CD14-positive monocyte (primary cell): ENCODE measurements at places on chromosomes 7 and 10. TPM values are rescaled to one million over a fixed set of nuclear protein-coding genes. Genes with fewer than 3 reads are reported as not detected.

The CALN1 gene
- polyA plus RNA-seq: under 0.01 TPM in 1 of 2 replicates, not detected in the other

The TAS2R3 gene
- not detected for polyA plus RNA-seq

DNA sequence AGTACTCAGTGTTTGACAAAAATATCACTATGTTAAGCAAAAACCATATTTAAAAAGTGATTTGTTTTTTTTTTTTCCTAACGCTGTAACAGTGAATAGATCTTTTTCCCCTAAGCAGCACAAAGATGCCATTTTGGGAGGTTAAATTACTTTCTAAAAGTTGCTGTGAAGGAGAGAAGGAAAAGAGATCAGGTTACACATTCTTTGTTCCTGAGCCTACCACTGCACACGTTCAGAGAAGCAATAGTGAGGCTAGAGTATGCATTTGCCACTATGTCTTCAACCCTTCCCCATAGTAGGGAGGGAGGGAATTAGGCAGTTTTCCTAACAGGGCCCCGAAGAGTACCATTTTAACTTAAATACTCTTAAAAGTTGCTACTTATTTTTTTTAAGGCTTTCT is 38.9 kb downstream of the BMPR1A start:
- no peak for DNase-seq

The H2BK1 gene
- polyA plus RNA-seq: not detected

The ZNF862 gene
- 2.7 TPM for polyA plus RNA-seq

- no peak for DNase-seq
Measured at GRCh38 chr7:54907981-54908380, 110.8 kb upstream of the EGFR start.

DNA sequence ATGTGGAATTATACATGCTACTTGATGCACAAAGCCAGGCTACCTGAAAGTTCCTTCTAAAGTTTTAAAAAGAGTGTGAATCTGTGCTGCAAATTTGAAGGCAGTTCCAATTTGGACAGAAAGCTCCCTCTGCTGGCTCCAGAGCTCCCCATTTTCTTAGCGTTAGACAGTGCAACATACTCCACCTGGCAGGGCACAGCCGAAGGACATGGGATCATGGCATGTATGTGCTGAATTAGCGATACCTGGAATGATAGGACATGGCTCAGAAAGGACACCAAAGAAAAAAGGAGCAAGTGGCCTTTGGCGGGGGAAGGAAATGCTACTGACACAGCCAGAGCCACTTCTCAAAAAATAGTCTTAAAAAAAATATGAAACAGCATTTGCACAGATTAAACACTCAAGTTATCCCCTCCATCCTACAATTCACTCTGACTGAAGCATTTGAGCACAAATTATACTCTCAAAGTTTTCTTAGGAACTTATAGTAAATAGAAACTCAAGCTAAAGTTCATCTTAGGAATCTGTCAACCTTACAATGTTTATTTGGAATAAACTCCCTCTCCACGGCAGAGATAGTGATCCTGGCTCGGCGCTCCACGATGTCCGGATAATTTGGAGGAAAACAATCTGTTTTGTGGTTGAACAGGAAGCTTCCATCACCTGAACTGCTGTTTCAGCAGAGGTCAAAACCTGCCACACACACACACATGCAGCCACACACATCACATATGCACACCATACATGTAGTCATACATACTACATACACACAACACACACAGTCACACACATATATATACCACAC is 80.0 kb downstream of the C7orf25 start:
- DNase-seq: no peak

The PDE6C gene
- not detected for polyA plus RNA-seq

DNA sequence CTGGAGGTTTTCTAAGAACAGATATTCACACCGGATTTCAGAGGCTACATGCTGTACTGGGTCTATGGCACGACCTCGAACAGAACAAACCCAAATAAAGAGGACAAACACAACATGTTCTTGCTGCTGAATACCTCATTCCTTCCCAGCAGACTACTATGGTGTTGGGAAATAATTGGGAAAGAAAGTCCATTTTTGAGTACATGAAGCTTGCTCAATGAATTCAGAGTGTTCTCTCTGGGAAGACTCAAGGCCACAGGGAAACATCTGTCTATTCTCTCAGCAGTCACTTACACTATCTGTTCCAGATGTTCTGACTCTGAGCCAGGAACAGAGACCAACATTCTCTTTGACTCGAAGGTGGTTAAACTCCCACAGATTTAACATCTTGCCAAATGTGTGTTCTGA is 30.9 kb downstream of the LAMB1 start:
- DNase-seq: no peak
